ENCODE measurements at places on chromosomes 5 and 9.
A peak's percentile ranks its signal among the peaks of the same experiment; 100 is the strongest.

GRCh38 chr9:92963831-92964606, 16.7 kb downstream of the FGD3 start:
- peak; percentile 86 for DNase-seq

- DNase-seq, result peak; percentile 18
These were observed 9.1 kb upstream of the IRF1 start for GRCh38 chr5:132499440-132500243.

DNA sequence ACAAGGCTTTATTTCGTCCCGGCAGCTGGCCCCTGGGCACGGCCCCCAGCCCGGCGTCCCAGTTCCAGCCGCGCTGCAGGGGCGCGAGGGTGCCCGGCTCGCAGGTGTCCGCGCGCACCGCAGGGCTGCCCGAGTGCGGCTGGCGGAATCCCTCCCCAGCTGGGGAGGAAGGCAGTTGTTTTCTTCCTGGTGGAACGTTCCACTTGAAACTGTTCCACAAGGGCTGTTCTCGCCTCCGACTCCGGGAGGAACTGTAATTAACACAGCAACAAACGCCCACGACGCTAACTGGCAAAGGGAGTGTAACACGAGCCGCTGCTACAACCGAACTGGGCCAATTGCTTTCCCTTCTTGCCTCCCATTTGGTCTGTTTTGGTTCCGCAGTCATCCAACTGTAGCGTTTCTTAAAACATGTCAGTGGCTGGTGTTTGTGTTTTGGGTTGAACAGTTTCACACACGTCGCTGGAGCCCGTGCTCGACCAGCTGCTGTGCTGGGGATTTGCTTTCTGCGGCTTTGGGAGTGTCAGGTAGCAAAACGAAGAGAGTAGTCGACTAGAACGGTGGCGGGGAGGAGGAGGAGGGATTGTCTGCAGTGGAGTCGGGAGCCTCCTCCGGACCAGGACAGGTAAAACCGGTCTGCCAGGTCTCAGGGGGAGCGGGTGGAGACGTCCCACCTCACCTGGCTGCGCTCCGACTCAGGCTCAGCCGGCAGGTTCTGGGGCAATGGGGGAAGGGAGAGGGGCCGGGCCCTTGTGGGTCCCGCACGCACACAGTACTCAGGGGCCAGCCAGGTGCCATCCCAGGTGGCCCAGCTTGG, 131.6 kb upstream of the NIPBL start:
- DNase-seq, result peak; percentile 45

DNA sequence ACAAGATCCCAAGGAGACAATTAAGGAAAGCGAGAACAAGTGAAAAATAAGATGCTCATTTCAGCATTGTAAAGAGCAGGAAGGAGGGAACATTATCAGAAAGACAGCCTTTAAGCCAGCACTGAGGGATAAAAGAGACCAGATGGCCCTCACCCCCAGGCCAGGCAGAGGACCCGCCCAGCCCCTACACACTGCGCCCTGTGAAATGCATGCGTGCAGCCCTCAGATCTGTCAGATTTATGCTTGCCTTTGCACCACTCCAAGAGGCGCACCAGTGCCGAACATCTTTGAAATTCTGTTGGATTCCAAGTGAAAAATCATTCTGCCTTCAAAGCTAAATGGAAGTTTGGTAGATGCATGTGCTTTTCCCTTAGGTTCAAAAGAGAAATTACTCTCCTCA, 378.0 kb downstream of the MLLT3 start:
- no peak for DNase-seq

DNA sequence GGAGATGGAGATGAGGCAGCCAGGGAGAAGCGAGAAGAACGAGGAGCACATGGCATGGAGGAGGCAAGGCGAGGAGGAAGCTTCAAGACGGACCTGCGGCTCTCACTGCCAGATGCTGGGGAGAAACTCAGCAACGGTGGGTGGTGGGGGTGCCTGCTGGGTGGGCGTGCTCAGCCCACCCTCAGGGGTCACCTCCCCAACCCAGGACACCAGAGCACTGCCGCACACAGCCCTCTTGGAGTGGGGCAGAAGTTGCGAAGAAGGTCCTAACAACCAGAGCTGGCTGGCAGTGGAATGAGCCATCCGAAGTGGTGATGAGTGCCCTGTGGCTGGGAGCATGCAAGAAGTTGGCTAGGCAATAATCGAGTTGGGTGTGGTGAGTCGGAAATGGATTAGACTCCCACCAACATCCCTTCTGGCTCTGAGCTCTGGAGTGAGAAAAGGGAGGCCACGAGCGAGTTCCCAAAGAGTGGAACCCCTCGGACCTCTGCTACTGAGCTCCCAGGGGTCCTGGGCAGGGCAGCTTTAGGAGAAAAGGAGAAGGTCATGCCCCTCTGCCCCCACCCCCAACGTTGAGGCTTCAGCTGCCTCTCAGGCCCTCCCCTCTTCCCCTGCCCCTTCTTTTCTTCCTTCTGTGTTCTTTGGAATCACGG, 212.7 kb upstream of the MVB12B start:
- no peak for DNase-seq

GRCh38 chr5:172556971-172557461, 84.0 kb upstream of the NEURL1B start:
- DNase-seq, result no peak

DNA sequence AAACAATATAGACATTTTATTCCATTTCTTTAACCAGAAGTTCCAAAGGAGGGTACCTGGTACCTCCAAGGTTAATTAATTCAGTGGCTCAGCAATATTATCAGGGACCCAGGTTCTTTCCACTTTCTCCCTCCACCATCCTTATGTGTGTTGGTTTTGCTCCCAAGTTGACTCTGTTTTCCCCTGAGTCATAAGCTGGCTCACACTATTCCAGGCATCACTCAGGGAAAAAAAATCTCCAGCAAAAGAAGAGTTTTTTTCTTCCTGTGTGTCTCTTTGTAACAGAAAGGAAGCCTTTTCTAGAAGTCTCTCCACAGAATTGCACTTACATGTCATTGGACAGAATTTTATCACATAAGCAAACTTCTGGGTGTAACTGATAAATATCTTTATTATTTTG, 31.2 kb upstream of the GALNT10 start:
- DNase-seq, result no peak

DNA sequence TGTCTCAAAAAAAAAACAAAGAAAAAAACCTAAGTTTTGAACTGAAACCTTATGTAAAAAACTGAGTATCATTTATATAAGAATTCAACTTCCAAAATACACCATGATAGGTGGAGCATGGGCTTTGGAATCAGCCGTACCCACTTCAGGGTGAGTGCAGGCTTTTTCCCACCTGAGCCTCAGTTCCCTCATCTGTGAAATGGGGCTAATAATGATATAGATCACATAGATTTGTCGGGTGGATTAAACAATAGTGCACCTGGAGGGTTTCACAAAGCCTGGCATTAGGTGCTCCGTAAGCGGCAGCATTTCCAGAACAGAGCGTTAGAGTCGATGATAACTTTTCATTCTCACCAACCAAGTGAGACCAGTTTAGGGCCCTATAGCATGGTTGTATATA, 91.9 kb downstream of the CYFIP2 start:
- DNase-seq, result no peak

- peak; percentile 74 for DNase-seq
These were observed 87.6 kb upstream of the RPS23 start for GRCh38 chr5:82365744-82366228.

GRCh38 chr5:154945695-154946301, 4.9 kb downstream of the MRPL22 start:
- no peak for DNase-seq

DNA sequence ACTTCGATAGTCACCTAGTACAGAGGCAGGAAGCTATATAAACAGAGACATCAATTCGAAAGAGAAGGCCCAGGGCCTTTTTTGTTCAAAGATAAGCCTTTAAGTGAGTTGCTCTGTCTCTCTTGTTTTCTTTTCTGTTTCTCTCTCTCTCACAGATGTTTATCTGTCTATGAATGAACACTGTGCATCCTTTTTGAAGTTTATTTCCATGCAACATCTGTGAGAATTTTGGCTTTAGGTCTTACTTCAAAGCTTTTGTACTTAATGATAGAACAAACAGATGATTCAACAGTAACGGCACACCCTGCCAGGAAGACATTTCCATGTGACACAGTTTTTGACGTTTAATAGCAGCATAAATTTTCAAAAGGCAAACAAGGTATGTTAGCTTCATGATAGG, 1413.1 kb upstream of the CDH6 start:
- no peak for DNase-seq

GRCh38 chr5:35651002-35651756, 33.5 kb downstream of the SPEF2 start:
- DNase-seq, result peak; percentile 74

GRCh38 chr9:105275938-105276337, 31.5 kb downstream of the SLC44A1 start:
- no peak for DNase-seq

- DNase-seq, result no peak
These were observed 65.9 kb downstream of the CRB2 start for GRCh38 chr9:123421801-123422455.

Data from activated CD4-positive, alpha-beta memory T cell treated with anti-CD3 and anti-CD28 coated beads for 36 hours (primary cell).